Inflammatory macrophage treated with lipopolysaccharide for 1 hour (primary cell): ENCODE measurements at places on chromosomes 7 and 10.

DNA sequence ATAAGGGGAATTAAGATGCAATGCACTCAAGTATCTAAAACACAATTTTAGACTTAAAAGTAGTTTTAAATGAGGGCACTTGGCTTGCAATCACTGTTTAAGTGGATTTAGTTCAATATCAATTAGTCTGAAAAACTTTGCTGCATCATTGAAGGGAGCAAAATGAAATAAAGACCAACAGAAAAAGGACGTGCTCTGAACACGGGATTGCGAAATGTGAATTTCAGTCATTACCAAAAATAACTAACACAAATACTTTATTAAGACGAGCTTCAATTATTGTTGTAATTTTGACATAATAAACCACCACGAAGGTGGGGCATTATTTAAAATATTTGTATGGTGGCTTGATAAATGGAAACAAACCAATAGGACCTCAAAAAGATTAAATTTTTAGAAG lies 361.8 kb upstream of the GALNT17 start:
- no peak for DNase-seq

GRCh38 chr7:13633857-13634256 lies 355.6 kb downstream of the ETV1 start:
- no peak for DNase-seq

DNA sequence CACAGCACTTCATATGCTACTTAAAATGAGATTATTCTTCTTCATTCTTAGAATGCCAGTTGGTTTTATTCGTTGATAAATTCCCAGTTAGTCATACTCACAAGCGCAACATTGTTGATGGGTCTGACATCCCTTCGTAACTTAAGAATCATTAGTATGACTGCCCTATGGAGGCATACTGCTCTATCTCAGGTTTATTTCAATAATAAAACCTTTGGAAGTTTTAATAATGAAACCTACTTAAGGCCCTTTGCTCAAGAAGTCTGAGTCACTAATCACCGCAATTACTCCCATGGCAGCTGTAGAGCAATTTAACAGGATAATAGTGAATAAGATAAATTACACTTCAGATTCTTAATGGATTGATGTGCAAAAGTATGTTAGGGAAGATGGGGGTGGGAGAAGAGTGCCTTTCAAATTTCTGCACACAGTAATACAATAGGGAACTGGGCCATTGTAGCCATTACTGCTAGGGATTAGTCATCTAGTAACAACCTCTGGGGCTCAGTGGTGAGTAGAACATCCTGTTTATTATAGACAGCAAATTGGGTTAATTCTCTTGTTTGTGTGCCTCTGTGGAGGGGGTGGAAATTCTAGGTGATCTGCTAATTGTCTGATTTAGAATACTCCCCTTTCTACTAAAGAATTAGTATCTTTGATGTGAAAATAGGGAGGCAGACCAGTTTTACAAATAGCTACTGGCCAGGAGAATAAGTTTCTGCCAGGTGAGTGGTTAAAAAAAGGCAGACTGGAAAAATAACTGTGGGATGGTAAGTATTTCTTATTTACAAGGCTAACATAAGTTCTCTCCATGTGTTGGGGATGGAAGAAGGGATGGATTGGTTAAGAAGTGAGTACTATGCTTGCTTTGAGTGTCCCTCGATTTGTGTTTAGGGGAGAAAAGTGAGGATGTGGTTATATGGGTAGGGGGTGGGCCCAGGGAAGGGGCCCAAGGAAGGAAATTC lies 74.5 kb upstream of the VKORC1L1 start:
- no peak for DNase-seq

DNA sequence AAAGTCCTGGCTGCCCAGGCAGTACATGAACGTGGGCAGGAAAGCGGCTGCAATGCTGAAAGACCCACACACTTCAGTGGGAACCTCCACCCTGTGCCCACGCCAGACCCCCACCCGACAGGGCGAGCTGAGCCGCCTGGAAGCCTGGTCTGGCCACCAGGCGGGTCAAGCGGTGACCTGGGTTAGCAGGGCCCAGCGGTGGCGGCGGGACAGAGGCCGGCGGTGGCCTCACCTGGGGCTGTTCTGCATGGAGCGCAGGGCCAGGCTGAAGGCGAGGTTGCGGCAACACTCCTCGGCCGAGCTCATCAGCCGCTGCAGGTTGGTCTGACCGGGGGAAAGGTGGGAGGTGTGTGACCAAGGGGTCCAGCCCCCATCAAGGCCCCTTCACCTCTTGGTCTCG lies 11.6 kb upstream of the MICALL2 start:
- no peak for DNase-seq

DNA sequence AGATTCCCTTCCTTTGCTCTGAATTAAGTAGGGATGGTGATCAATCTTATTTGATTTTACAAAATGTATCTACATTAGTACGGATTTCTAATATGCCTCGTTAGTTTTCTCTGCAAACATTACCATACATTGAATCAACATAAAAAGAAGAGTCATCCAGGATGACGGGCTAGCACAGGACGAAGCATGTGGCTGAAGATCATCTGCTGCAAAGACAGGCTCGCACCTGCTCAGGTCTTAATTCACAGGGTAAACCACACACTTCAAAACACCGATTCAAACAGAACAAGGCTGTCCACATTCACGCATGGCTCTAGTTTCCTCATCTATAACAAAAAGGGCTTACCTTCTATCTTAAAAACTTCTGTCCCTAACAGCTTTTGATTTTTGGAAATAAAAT lies 323.0 kb downstream of the PARD3 start:
- DNase-seq = no peak

DNA sequence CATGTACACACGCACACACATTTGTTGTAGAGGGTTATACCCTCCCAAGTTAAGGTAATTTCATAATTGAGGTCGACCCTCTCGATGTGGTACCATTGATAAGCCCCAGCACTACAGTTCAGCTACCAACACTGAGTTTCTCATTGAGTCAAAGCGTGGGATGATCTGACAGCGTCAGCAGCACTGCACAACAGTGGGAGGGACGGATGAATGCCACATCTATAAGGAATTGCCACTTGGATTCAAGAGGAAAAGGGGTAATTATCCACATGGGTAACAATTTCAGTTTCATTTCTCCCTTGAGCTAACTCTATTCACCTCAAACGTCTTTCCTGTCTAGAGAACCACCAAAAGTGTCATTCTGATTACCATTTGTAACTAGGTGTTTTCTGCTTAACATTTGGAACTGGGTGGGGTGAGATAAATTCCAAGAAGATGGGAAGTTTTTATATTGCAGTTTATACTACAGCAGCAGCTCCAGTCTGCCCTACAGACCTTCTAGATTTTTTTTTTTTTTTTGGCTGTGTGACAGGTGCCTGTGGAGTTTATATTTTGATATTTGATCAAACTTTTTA lies 342.9 kb downstream of the AUTS2 start:
- no peak for DNase-seq

DNA sequence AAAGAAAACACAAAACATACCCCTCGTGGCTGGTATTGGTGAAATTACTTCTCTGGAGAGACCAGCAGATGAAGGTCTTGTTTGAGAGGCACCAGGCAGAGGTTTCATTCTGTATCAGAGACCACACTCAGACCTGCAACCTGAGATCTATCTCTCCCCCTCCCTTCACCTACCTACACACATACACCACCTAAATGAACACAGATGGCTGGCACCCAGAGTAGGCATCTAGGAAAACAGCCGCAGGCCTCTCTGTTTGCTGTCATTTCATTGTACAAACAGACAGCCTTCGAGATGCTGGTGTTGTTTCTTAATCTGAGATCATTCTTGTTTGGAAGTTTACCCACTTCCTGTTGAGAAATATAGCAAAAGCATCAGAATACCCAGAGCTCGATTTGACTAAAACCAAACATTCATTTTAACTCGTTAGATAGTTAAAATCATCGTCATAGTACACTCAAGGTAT lies 173.9 kb upstream of the SLC25A13 start:
- DNase-seq = no peak

- no peak for DNase-seq
Measured at GRCh38 chr10:124462348-124462695, 699 bp downstream of the LHPP start.

DNA sequence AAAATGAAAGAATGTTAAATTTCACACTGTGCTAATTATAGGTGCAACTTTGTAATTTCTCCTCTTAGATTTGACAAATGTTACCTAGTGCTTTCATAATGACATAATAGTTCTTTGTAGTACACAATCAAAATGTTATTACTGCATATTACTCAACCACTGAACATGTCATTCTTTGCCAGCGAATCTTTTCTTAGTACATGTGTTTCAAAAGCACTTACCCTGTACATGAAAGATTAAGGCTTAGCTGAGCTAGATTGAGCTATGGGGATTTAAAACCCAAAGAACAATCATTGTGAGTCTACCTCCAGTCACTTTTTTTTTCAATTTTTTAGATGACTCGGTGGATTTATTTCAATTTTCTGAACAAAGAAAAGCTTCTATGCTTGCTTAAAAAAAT lies 123.5 kb upstream of the FERD3L start:
- DNase-seq = no peak

DNA sequence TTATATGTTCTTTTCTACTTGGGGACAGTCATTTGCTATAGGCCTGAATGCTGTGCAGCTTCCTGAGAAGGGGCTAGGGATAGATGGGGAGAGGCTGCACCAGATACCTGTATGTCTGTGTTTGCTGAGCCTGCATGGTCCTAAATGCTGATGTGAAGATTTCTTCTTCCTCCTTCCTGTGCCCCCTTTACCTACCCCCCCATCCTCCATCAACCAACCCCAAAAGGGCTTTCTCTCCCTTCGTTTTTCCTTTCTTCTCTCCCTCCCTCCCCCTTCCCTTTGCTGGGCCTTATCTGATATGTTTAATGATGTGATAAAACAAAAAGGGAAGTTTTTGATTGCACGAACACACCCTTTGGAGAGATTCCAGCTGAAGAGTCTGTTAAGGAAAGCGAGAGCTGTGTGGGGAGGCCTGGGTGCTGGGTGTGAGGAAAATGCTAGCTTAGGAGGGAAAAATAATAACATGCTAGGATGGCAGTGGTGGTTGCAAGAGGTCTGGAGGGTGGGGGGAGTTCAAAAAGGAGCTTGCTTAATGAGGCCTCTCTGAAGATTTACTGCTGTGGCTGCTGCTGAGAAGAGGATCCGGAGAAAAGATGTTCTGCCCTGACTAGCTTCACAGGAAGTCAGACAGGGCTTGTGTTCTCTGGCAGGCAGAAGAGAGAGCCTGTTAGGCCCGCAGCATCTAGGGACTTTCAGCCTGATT lies 101.8 kb downstream of the SAMD9 start:
- peak; percentile 7 for DNase-seq

DNA sequence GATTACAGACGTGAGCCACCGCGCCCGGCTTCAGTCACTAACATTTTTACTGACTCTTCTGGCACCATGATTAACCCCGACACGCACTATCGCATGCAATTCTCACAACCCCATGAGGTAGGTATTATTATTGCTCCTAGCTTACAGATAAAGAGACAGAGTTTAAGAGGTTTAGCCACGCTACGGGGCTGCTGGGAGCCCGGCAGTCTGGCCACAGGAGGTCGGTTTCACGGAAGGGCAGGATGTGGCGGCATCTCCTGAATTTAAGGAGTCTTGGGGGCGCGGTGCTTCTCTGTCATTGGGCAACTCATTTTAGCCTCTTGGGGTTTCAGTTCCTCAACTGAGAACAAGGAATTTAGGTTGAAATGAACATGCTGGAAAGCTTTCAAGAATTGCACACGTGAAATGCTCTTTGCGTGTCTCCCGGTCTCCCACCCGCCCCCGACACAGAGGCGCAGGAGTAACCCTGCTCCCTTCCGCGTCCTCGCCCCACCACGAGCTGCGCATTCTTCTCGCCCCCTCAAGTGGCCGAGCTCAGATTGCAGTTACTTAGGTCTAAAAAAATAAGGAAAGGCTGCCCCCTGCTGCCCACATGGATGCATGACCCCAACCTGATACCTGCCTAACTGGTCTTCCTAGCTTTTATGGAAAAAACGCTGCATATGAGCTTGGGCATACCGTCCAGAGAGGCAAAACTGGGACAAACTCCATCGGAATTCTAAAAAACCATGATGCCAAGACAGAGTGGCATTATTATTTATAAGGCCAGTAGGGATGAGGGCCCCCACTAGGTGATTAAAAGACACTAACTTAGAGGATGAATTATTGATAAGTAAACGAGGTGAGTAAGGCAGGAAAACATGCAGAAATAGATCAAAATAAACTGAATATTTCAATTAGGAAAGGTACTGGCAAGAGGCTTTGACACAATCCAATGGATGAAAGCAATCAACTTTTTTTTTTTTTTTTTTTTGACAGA lies 12.4 kb downstream of the PRSS2 start:
- peak; percentile 71 for DNase-seq

DNA sequence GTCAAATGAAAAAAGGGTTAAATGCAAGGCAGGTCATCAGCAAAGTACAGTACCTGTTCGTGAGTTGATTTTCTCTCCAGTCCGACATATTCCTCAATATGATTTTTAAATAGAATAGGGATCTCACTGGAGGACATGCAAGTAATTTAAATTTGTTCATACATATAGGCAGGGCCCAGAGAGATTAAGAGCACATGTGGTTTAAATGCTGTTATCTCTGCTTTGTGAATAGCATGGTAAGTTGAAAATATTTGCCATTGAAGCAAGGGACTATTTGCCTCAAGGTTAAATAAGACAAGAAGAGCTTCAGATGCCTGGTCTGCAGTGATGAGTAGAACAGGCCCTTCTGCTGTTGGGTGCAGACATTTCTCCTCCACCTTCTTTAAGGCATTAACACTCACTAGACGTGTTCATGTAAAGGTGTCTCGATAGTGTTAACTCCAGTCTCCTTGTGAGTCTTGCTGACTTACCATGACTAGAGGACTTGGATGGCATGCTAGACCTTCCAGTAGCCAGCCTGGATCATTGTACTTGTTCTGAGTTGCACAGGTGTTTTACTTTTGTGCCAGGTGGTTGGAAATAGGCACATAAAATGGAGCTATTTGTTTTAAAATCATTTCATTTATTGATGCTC lies 15.6 kb upstream of the AKR1C3 start:
- no peak for DNase-seq

GRCh38 chr10:4586776-4587175 lies 239.2 kb upstream of the AKR1E2 start:
- no peak for DNase-seq

DNA sequence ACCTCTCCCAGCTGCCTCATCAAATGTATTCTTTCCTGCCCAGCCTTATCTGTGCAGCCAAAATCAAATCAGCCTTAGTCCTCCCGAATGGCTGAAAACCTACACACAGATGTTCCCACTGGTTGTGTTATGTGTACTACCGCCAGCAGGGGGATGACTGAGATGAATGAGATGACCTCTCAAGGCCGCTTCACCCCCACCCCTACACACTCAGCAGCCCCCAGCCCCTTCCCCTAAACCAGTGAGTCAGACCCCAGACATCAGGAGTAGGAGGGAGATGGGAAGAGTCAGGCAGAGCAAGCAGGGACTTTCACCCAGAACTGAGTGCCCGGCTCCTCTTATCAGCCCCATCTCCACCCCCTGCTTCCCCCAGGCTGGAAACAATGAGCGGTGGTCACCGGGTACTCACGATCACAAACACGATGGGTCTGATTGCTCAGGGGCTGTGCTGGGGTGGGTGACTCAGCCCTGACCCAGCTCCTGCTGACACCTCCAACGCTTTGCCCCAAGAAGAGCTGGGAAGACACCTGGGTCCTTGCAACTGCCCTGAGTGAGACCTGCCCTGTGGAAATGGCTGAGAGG lies 6.5 kb upstream of the C10orf105 start:
- DNase-seq = peak; percentile 53

GRCh38 chr7:1160670-1161021 lies 650 bp upstream of the ZFAND2A start:
- no peak for DNase-seq
